Epithelial cell of prostate (primary cell): ENCODE measurements at places on chromosomes 2 and 18.

DNA sequence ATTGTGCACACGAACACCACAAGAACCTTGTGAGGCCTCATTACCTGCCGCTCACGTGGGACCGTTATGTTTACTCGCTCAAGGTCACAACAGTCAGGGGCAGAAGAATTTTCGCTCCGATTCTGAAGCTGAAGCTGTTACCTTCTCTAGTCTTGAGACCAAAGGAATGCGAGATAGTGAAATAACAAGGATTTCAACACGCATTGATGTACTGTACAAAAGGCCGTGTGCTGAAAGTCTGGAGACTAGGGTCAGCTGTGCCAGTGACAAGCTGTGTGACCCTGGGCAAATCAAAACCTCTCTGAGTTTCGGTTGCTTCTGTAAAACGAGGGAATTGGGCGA is 583 bp downstream of the NEMP2 start:
- DNase-seq: no peak

GRCh38 chr2:102417946-102418345 is 5.0 kb upstream of the IL18RAP start:
- DNase-seq: no peak

GRCh38 chr18:68083776-68084175 is 567.3 kb upstream of the DSEL start:
- DNase-seq: no peak

DNA sequence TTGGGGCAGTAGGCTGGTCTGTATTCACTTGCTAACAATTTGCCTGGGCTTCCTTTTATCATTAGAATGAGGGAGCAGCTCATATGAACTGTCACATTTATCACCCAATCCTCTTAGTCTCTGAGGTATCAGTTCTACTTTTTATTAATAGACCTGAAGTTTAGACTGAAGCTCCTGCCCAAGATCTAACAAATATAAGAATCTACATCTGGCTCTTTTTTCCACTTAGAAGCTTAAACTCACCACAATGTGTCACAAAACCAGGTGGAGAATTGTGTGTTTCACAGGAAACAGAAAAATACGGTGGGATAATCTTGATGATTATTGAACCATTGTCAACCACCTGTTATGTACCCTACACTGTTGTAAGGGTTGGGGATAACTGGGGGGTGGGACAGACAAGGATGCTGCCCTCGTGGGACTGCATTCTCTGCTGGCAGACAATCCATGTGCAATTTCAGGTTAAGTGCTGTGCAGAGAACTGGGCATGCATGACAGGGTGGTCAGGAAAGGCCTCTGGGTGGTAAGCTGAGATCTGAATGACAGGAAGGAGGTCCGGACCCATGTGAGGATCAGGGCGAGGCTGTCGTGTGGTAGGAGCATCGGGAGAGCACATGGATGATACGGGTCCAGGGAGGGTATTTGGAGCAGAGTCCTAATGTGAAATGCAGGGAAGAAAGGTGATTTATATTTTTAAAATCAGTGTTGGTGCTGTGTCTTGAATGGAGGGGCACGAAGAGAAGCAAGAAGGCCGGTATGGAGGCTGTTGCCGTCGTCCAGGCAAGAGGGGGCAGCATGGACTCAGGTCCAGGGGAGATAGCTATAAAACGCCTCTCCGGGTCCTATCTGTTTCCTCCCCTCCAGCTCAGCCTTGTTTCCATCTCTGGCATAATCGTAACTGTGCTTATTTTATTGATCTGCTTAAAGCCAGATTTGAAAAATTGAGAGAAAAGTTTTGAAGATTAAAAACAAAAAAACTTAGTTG is 17.6 kb downstream of the MYL12B start:
- no peak for DNase-seq

- no peak for DNase-seq
Measured at GRCh38 chr2:71540818-71541217, 87.5 kb downstream of the DYSF start.

- no peak for DNase-seq
Measured at GRCh38 chr2:141020346-141020745, 1110.5 kb downstream of the LRP1B start.

DNA sequence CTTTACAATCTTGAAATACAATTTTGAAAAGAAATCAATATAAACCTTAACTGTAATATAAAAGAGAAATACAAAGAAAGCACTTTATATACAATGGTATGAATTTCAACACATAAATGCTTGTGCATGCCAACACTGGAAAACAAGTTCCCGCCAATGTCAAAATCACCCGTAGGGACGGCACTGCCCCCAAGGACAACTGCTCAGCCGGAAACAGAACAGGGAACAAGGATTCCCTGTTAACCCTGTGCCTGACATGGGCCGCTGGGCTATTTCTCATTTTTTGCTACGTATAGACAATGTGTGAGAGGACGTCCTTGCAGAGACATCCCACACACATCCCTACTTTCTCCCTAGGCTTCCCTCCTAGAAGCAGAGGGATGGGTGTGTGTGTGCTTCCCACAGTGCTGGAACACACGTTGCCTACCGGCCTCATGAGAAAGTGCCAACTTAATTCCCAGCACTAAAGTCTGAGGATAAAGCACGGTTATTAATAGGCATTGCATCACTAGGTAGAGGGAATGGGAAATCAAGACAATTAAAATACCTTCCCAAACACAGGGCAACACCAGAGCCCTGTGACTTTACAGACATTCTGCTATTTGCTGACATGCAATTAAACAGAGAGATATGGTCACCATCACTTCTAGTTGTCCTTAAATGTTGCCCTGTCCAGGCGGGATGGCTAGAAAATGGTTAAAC is 14.4 kb downstream of the AFG3L2 start:
- no peak for DNase-seq

GRCh38 chr18:43396266-43396665 is 119.0 kb upstream of the SYT4 start:
- no peak for DNase-seq

DNA sequence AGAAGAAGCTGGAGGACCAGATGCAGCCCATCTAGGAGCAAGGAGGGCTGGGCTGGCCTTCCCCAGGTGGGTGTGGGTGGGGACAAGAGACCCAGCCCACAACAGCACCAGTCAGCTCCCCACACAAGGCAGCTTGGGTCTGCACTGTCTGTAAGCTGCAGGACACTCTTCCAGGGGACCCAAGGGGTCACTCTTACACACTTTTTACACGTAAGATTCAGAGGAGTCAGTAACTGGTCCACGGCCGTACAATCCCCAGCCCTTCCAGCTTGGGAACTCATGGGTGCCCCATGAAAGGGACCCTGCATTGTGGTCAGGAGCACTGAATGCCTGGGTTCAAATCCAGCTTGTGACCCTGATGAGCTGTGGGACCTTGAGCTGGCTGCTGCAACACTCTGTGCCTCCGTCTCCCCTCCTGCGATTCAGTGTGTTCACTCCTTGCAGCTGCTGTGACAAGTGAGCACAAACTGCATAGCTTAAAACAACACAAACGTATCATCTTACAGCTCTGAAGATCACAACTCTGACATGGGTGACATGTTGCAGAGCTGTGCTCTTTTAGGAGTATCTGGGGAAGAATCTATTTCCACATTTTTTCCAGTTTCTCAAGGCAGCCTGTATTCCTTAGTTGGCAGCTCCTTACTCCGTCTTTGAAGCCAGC is 11.1 kb upstream of the SLC66A3 start:
- DNase-seq: no peak

- no peak for DNase-seq
Measured at GRCh38 chr18:49862656-49863385, 49.5 kb upstream of the ACAA2 start.

DNA sequence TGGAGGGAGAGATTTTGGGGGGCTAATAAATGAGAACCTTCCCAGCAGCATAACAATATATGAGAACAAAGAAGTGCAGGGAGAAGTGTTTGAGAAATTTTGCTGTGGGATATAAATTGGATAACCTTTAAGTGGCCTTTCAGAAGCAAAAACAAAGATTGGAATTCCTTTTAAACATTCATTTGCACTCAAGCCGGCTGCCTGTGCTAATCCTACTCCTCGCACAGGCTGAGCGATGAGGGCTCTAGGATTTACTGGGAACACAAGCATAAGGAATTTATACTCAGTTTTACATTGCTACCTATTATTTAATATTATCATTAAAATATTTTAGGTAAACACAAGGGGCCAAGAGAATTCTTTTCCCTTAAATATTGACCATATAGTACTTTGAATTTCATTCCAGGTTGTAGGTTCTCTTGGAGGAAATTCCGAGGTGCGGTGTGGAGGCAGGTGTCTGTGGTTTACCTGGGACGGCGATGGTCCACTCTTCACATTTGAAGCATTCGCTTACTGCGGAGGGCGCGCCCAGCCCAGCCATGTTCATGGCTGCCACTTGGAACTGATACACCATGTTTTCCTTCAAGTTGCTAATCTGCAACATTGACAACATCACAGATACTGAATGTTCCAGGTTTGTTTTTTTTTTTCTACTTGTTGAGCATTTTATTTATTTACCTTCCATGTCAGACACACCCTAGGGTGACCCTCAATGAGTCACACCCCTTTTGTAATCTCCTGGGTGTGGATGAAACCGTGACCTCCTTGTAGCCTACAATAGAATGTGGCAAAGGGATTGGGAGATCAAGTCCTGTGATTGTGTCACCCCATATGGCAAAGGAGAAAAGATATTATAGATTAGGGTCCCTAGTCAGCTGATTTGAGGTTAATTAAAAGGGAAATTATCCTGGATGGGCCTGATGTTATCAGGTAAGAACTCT is 100.1 kb downstream of the MYOM1 start:
- peak; percentile 69 for DNase-seq

- no peak for DNase-seq
Measured at GRCh38 chr2:70793450-70793849, 3.0 kb upstream of the FIGLA start.

GRCh38 chr2:108591163-108591562 is 56.9 kb downstream of the LIMS1 start:
- no peak for DNase-seq

- no peak for DNase-seq
Measured at GRCh38 chr2:168599738-168600137, 143.7 kb downstream of the CERS6 start.

- no peak for DNase-seq
Measured at GRCh38 chr18:48785091-48785614, 165.6 kb downstream of the SMAD7 start.

DNA sequence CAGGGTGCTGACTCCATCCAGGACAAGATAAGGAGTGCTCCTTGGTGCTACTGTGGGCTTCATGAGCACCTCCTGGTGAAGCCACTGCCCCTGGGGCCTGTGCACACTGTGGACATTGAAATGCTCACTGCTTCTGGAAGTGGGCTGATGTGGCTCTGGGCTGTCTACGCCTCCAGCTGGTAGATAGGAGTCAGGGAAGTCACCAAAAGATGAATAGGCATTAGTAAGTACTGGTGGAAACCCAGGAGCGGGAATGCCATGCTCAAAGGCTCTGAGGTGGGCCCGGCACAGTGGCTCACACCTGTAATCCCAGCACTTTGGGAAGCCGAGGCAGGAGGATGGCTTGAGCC is 79.2 kb upstream of the MSH2 start:
- DNase-seq: no peak

DNA sequence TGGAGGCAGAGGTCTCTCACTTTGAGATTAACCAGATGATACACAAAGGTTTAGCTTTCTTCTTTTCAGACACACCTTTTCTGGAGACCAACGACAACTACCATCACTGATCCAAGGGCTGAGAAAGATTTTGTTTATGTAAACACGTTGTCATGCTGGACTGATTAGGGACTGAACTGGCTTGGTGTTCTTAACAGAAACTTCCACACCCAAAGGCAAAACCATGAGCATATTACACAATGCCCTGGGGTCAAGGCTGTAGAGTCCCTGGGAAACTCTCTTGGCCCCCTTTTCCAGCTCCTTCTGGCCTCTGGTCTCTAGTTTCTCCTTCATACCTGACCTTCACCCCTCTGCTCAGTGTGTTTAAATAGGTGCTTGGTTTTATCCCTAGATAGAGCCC is 447.0 kb upstream of the TCF4 start:
- DNase-seq: no peak

- no peak for DNase-seq
Measured at GRCh38 chr18:37533647-37534584, 31.7 kb downstream of the CELF4 start.

GRCh38 chr2:86301009-86301408 is 36.4 kb downstream of the REEP1 start:
- DNase-seq: no peak

- DNase-seq: no peak
Measured at GRCh38 chr2:196480653-196481323, 158.7 kb upstream of the CCDC150 start.

DNA sequence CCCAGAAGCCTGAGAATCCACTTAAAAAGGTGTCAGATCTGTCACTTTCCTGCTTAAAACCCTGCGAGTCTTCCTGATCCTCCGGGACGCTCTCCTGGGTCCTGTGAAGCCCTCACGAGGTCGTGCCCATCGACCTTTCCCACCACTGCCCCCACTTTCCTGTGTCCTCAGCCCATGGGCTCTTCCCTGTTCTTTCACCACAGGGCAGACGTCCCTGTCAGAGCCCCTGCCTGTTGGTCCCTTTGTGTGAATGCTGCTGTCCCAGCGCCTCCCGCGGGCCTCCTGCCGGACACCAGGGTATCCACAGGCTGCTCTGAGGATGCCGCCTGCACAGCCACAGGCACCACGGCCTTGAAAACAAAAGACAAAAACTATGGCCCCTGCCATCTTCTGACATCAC is 125.6 kb downstream of the TMEM18 start:
- DNase-seq: no peak

GRCh38 chr2:239589270-239589825 is 188.5 kb upstream of the HDAC4 start:
- no peak for DNase-seq

- DNase-seq: no peak
Measured at GRCh38 chr2:240814946-240815760, 4.9 kb downstream of the KIF1A start.

DNA sequence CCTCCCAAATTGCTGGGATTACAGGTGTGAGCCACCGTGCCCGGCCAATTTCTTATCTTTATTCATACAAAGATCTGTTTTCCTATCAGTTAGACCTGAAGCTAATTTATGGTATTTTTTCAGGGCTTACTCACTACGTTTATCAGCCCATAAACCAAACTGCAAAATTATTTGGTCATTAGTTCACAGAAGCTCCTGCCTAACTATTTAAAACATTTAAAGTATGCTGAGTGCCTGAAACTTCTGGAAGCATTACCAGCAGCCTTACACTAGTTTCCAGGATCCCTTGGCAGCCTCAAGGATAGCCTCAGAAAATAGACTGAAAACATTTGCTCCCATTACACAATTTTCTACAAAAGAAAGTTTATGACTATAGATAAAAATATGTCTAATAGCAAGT is 68.8 kb downstream of the GALNT13 start:
- no peak for DNase-seq

GRCh38 chr2:26805241-26805676 is 19.4 kb downstream of the CENPA start:
- peak; percentile 98 for DNase-seq
